Right hindlimb (tissue), 1 donor: ENCODE measurements at places on chromosomes 12 and 14.

DNA sequence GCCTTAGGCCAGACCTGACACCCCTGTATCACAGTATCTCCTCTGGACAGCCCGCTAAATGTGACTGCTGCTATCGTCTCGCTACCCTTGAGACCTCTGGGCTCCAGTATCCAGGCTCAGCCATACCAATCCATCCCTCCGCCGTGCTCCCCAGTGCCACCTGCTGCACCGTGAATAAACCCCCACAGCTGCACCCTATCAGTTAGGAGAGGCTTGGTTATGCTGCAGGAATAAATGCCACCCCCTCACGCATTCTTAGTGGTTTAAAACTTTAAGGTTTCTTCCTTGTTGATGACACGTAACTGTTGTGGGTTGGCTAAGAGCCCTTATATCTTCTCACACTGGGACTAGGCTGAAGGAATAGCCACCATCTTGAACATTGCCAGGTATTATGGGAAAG is 12.1 kb downstream of the CCDC63 start:
- no peak for DNase-seq

DNA sequence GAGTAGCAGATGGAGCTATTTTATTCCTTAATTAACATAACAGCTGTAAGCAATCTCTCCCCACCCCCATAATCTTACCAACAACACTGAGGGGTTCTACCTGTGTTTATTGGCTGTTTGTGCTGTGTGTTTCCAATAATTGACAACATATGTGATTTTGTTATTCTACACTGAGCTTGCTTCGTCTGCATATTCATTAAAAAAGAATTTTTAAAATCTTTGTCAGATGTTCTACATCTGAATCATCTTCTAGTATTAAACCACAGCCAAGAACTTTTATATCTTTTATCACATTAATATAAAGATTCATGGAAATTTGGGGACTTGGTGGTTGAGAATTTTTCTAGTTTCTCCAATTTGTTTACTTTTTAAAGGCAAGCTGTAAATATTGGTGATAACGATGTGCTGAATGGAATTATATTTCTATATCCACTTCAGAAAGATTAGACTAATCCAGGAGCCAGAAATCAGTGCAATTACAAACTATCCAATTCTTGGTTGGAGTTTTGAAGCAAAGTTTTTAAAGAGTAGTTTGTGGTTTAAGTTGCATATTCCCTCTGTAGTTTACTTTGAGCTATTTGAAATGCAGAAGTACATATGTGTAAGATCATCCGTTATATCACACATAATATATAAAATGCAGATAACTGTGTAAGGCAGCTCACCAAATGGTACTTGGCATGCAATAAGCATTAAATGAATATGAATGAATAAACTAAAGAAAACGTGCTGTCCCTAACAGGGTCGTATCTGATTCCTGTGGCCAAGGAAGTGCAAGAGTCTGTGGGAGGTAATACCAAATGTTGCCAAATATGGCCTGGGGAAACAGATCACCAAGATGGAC is 206.9 kb downstream of the PELI2 start:
- DNase-seq: no peak

DNA sequence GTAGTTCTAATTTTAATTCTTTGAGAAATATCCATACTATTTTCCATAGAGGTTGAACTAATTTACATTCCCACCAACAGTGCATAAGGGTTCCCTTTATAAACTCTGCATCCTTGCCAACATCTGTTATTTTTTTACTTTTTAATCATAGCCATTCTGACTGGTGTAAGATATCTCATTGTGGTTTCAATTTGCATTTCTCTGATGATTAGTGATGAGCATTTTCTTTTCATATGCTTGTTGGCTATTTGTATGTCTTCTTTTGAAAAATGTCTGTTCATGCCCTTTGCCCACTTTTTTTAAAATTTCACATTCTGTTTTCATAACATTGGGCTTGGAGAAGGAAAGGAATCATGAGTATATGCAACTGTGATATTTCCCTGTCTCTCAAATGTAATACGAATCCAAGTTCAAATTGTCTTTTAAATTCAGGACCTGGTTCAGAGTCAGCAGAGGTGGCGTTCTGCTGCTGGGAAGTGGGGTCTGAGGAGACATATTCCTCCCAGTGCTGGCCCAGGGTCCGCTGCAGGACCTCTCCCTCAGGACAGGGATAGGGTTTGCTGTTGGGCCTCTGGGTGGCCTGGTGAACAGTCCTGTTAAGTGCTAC is 81.2 kb upstream of the ETV6 start:
- DNase-seq: no peak

DNA sequence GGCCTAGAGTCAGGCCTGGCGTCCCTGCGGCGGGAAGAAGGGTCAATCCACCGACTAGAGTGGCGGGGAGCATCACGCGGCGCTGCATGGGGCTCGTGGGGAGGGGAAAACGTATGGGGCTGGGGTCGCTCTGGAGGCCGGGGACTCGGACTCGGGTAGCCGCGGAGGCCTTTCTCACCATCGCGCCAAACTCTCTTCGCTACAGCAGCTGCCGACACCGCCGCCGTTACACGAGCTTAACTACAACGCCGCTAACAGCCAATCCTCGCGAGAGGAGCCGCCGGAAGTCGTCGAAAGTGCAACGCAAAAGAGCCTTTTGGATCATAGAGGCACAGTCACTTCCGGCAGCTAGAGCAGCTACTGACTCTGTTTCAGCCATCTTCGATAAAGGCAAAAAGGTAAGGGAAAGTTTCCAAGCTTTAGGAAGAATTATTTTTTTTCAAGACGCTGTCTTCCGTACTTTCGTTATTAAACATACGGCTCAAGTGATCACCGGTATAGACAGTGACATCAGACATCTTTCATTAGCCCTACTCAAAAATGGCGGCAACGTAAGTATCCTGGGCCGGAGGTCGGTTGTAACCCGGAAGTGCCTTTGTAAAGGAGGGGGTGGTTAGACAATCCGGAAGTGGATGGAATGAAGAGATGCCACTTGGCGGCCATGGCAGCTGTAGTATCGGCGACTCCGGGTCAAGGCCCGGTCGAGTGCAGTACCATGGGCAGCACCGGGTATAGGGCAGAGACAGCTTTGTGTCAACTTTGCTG is at the start of the genes ERH and SLC39A9:
TSS of gene ERH (minus strand) at position 247 of the 765 bp plus-strand sequence. CDS start at position 181, 66 bp downstream.
TSS of gene SLC39A9 (plus strand) at position 640 of the 765 bp plus-strand sequence. CDS start 678 bp downstream, outside the sequence.
- DNase-seq: peak; percentile 97

DNA sequence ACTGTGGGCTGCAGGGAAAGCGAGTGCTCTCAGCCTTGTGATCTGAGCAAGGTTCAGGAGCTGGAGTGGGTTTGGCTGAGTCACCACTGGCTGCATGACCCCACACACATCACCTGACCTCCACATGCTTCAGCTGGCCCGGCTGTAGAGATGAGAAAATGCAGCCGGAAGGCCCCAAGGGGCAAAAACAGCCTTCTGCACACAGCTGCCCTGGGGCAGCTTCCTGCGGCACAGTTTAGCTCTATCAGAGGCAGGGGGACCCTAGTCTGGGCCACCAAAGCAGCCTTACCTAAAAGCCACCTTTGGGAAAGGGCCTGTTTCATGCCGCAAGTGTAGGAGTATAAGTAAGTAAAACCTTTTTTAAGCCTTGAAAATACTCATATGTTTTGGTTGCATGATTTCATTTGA is 123.3 kb downstream of the SSPN start:
- DNase-seq: peak; percentile 38

- DNase-seq: no peak
Measured at GRCh38 chr14:87992346-87992717, 650 bp downstream of the GALC start.

- DNase-seq: no peak
Measured at GRCh38 chr14:29217813-29218450, 451.3 kb downstream of the FOXG1 start.

DNA sequence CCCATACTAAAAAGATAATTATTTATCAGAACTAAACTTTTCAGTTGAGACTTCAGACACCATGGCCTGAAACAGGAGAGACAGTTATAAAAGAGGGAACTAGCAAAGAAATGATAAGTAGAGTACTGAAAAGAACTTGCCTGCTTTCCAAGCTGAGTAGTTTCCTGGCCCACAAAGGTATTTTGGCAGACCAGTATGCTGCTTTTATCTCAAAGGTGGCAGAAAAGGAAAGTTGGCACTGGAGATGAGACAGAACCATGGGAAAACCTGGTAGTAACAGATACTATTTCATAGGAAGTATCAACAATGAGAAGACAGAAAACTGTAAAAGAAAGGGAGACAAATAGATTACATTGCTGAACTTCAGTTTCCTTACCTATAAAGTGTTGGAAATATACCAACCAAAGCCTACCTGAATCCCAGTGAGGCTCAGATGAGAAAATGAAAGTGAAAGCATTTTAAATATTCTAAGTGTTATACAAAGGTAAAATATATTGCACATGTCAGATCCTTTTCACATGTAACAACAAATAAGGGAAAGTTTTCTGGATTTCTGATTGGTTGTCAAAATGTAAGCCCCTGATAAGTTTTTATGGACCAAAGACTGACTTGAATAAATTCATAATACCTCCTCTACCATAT is 155.3 kb upstream of the FSCB start:
- no peak for DNase-seq

DNA sequence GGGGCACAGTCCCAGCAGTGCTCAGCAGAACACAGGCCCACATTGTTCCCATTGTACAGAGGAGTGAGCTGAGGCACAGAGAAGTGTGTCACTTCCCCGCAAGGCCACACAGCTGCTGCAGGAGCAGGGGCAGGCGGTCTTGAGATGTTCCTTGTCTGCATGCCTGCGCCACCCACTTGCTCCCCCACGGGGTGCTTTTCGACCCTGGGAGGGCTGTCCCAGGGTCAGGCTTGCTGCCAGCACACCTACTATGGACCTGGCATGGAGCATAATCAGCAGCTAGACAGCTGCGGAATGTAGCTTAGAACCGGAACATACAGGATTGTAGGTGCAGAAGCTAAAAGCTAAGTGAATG is 7.8 kb upstream of the EP400 start:
- no peak for DNase-seq

- DNase-seq: peak; percentile 80
Measured at GRCh38 chr12:92363295-92364146, 217.9 kb upstream of the BTG1 start.

DNA sequence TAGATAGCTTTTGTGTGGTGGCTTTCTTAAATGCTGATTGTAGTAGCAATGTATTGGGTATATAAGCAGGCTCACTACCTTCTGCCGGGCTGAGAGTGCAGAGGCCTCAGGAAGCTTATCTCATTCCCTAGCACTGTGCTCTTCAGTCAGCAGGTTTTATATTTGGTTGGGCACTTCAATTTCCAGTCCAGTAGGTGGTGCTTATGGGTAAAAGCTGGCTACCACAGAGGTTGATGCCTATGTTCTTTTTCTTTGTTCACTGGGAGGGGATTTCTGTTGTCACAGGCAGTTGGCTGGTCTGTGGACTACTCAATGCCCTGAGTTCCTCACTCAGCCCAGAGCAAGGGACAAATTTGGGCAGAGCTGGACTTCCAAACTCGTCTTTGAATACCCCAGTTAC is 43.0 kb upstream of the GLIPR1 start:
- DNase-seq: no peak

GRCh38 chr12:122880668-122881067 is 15.3 kb downstream of the VPS37B start:
- peak; percentile 60 for DNase-seq

GRCh38 chr14:90986510-90986909 is 73.9 kb downstream of the RPS6KA5 start:
- DNase-seq: no peak

GRCh38 chr14:29650554-29651269 is 276.9 kb downstream of the PRKD1 start:
- no peak for DNase-seq

DNA sequence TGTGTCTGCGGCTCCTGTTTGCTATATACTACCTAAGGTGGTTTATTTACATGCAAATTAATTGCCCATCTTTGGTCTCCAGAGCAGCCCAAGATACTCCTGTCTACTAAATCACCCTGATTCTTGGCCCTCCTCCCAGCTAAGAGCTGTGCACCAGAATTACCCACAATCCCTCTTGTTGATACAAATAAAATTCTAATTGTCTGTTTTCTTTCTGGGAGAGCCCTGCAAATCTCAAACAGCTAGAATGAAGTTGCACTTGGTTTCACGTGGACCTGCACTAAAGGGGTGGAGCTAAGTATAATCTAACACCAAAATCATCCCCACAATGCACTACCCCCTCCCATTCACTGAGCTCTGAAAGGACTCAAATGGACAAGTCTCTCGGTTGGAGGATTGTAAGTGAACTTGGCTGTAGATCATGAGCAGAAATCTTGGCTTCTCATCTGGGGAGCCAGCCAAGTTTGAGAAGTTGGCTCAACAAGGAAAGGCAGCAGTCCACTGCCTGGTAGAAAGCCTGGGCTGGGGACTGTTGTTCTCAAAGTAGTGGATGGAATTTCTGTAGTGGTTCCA is 6.6 kb downstream of the MAX start:
- peak; percentile 91 for DNase-seq

GRCh38 chr14:51116682-51117081 is 21.8 kb upstream of the TRIM9 start:
- DNase-seq: no peak
